ENCODE measurements at places on chromosomes 1 and 21.
A peak's percentile ranks its signal among the peaks of the same experiment; 100 is the strongest.

GRCh38 chr21:33096426-33096825 lies 26.5 kb downstream of the OLIG1 start:
- no peak for DNase-seq

DNA sequence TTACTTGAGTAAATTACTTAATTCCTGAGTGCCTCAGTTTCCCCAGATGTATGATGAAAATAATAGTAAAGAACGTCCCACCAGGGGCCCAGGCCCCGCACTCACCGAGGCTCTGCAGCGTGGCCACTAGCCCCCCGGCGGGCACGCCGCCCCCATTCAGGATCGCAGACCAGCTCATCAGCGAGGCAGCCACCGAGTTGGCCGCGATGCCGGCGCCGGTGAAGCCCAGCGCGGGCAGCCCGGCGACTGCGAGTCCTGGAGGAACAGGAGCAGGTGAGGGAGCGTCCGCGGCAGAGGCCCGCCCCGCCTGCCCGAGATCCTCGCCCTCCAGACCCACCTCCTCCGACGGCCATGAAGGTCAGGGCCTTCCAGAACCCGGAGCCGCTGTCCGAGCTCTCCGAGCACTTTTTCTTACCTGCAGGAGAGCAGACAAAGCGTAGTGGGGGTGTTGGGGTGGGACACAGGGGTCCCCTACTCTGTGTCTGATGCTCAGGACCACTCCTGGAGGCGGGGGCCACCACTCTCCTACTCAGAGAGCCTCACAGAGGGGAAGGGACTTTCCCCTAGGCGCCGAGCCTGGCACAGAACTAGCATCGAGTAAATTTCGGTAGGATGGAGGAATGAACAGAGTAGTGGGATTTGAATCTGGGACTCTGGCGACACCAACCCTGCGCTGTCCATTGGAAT lies 3.7 kb downstream of the IFI6 start:
- no peak for DNase-seq

GRCh38 chr1:173114346-173114745 lies 63.6 kb upstream of the TNFSF18 start:
- no peak for DNase-seq

GRCh38 chr1:157915859-157916258 lies 74.3 kb upstream of the CD5L start:
- DNase-seq: no peak

- DNase-seq: no peak
Observed at GRCh38 chr1:109613361-109614147, 5.9 kb downstream of the GNAT2 start.

DNA sequence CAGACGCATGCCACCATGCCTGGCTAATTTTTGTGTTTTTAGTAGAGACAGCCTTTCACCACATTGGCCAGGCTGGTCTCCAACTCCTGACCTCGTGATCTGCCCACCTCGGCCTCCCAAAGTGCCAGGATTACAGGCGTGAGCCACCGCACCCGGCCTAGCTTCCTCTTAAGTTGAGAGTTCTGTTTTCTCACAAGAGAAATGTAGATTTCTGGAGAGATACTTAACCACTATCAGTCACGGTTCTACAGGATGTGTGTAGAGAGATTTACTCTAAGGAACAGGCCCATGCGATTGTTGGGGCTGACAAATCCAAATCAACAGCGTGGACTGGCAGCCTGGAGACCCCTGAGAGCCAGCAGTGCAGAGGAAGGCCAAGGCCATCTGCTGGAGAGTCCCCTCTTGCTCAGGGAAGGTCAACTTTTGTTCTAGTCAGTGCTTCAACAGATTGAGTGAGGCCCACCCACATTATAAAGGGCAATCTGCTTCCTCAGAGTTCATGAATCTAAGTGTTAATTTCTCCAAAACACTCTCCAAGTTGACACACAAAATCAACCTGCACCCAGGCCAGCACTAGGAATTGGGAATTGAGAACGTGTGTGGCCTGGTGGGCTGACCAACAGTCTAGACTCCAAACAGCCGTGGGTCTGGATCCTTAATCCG lies 38.7 kb downstream of the CHAF1B start:
- no peak for DNase-seq

GRCh38 chr1:24119859-24120756 lies 8.2 kb upstream of the MYOM3 start:
- DNase-seq: no peak

GRCh38 chr1:67146539-67146938 lies 11.8 kb upstream of the C1orf141 start:
- no peak for DNase-seq

DNA sequence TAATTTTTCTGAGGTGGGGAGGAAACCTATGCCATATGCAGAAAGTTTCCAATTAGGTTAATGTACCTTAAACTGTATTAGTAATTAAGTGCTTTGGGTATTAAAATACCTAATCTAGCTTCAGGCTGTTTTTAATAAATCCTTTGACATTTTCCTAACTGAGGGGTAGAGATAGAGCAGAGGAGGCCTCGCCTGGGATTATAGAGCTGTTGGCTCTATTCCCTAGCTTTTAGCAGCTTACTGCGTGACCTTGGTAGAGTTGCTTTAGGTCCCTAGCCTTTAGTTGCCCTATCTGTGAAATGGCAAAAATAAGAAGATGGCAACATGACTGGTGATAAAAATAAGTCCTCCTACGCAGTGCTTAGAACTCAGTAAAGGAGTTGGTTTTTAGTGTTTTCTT lies 621.0 kb downstream of the LMO4 start:
- DNase-seq: no peak

DNA sequence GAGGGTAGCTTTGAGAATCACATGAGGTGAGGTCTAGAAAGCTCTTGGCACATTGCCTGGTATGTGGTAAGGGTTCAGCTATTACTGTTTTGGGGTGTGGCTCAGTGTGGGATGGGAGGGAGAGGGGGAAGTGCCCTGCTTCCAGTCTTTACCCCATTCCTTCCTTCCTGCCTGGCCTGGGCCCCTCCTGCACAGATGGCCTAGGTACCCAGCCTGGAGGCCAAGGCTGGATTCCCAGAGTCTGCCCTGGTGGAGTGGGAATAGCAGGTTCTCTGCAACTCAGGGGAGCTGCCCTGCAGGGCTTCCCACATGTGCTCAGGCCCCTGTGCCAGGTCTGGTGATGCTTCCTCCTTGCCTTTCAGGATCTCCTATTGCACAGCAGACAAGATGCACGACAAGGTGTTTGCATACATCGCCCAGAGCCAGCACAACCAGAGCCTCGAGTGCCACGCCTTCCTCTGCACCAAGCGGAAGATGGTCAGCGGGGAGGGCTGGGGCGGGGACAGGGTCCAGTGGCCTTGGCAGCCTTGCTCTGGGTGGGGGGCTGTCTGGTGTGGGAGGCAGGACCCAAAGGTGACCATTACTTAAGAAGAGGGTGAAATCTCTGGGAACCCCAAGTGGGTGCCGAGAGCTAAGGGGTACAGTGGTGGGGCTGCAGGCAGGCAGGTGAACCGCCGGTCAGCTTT lies 13.5 kb downstream of the LDLRAP1 start:
- no peak for DNase-seq

DNA sequence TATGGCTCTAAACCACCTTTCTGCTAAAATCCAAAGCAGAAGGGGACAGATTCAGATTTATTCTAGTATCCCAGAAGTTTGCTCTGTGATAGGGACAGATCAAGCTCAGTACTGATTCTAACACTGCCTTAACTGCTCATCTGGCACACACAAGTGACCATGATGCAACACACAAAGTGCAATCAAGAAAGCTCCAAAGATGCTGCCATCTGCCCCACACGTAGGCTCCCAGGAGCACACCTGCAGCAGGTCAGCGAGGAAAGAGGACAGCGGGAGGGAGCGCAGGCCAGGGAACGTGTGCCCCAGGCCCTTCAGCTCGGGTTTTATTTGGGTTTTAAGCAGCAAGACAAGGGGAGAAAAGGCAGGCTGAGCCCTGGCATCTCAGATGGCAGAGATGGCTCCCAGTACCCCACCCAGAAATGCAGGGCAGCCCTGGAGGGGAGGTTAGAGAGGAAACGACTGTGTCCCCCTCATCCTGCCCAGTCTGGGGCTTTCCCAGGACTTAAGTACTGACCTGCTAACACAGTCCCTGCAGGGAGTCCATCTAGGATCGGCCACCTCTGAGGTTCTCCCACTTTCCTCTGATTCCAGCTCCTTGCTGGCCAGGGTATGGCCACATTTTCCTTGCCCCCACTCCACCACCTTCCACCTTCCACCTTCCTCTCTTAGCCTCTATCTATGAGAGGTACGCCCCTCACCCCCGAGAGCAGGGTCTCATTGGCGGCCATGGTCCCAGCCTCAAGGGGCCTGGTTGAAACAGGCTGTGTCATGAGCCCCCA lies 1.2 kb downstream of the TRIM11 start:
- no peak for DNase-seq

- DNase-seq: peak; percentile 52
Observed at GRCh38 chr1:231626951-231627614, 493 bp downstream of the DISC1 start.

GRCh38 chr1:34398241-34398915 lies 221.7 kb downstream of the C1orf94 start:
- DNase-seq: no peak

DNA sequence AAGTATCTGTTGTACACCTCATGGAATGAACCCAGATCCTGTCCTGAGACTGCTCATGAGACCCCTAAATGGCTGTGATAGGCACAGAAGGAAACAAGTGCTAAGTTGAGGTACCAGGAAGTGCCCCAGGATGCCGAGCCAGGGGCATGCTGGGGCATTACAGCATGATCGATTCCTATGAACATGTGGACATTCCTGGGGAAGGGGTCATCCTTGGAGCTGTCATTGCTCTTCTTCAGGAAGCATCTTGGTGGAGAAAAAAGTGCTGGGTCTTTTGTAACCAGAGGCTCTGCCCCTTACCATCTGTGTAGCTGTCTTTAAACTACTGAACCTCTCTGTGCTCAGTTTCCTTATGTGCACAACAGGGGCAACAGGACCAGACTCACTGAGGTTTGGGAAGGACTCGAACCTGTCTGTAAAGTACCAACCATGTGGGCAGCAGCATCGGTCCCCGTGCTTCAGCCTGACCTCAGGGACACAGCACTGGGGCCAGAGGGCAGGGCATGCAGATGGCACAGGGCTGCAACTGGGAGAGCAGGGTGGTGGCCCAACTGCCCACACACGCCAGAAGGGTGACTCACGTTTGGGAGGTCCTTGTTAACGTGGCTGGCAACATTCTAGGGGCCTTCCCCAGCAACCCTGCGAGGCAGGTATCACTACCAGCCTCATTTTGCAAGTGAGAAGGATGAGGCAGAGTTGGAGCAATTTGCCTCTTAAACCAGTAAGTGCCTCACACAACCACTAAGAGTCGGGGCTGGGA lies 142.3 kb upstream of the EDN2 start:
- DNase-seq: peak; percentile 21

DNA sequence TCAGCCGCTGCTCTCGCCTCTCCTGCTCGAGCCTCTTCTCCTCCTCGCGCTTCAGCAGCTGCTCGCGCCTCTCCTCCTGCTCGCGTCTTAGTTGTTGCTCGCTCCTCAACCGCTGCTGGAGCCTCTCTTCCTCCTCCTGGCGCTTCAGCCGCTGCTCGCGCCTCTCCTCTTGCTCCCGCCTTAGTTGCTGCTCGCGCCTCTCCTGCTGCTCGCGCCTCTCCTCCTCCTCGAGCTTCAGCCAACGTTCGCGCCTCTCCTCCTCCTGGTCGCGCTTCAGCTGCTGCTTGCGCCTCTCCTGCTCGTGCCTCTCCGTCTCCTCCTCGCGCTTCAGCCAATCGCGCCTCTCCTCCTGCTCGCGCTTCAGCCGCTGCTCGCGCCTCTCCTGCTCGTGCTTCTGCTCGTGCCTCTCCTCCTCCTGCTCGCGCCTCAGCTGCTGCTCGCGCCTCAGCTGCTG lies 3.7 kb downstream of the TCHH start:
- peak; percentile 23 for DNase-seq

DNA sequence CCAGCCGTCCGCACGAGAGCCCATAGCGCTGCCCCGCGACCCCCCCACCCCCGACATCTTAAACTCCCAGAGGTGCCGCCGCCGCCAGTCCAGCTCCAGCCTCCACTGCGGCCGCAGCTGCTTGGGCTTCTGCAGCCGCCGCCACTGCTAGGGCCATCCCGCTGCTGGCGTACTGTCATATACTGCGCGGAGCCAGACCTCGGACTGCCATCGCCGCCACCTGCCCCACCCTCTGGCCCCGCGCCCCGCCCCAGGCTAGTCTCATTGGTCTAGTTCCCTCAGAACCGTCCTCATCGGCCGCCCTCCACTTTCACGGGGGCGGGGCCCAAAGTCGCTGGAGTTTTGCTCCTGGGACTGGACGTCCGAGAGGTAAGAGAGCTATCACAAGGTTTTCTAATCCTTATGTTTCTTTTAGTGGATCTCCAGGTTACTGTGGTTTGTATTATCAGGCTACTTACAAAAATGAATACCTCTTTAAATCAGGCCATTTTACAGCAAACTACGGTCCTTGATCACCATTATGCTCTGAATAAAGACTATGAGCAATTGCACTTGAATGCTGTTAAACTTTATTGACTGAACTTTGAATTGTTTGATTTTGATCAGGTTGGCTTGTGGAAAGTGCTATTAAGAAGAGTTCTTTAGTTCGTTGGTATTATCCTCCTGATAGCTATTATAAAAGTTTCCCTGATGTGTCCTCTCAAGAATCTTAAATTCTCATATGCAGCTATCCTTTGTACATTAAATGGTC lies 2.8 kb upstream of the CD1D start:
- peak; percentile 64 for DNase-seq

DNA sequence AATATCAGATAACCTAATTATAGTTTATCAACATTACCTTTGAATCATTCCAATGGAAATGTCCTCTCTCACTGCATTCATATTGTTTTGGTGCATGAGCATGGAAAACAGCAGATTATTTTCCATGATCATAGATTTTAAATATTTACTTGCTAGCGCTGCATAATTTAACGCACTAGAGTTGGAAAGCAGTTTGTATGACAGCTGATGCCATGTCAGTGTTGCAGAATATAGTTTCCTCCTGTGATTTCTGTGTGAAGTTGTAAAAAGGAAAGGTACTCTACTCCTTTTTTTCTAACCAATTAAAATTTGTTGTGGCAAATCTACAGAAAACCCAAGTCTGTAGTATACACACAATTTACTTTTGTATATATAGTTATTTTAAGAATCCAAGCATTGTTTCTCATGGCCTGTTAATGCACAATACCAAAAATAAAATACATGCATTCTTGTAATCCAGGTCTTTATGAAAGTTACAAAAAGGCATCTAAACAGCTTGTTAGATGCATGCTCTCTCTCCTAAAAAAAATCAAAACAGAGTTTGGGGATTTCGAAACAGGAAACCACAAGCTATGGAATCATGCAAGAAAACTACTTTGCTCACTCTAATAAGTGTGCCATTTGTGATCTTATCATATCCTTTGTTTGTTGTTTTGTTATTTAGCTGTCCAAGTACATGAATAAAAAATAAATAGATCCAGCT lies 1.9 kb upstream of the ATG4C start:
- DNase-seq: peak; percentile 69

- no peak for DNase-seq
Observed at GRCh38 chr1:242128951-242129502, 130.1 kb upstream of the MAP1LC3C start.

DNA sequence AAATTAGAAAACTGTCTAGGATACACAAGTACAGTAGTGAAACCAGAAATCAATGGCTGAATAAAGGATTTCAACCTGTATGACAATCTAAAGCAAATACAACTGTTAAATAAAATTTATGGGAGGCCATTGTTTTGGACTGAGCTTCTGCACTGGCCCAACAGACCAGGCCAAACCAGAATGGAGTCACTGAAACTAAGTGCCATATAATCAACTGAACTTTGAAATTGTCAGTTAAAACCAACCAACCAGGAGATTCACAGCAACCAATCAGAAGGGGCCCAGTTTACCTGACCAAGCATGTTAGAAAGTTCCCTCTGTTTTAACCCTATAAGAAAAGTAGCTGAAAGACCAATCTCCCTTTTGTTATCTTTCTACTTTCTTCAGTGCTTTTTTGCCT lies 30.5 kb upstream of the SOAT1 start:
- DNase-seq: no peak

- no peak for DNase-seq
Observed at GRCh38 chr1:90763930-90764329, 46.8 kb upstream of the BARHL2 start.
